ENCODE measurements at places on chromosomes 1 and 21. TPM values are rescaled to one million over a fixed set of nuclear protein-coding genes. Genes with fewer than 3 reads are reported as not detected.

FCAMR gene
- total RNA-seq, result not detected

UBASH3A gene
- not detected for total RNA-seq

LMNA gene
- total RNA-seq, result 569 TPM

CNST gene
- 9.1 TPM for total RNA-seq

CELF3 gene
- total RNA-seq, result not detected

CD2 gene
- total RNA-seq, result not detected

SPRR2E gene
- not detected for total RNA-seq

CFHR5 gene
- not detected for total RNA-seq

STUM gene
- not detected for total RNA-seq

CCT8 gene
- total RNA-seq, result 128 TPM

CLCNKB gene
- 1.9 TPM for total RNA-seq

C1QA gene
- not detected for total RNA-seq

KIRREL1 gene
- 30.7 TPM for total RNA-seq

MYOC gene
- total RNA-seq, result not detected

TRIM67 gene
- not detected for total RNA-seq

HMGCL gene
- total RNA-seq, result 43.2 TPM

PTAFR gene
- 7.6 TPM for total RNA-seq

DNM3 gene
- total RNA-seq, result 1.7 TPM

LINGO4 gene
- total RNA-seq, result not detected

SLAMF1 gene
- total RNA-seq, result not detected

RAB25 gene
- total RNA-seq, result 129 TPM

KCND3 gene
- not detected for total RNA-seq

CACNA1E gene
- total RNA-seq, result not detected

KIAA1614 gene
- not detected for total RNA-seq

ANXA9 gene
- 10.6 TPM for total RNA-seq

OTUD7B gene
- total RNA-seq, result 30.2 TPM

SYT2 gene
- total RNA-seq, result not detected

OR2G6 gene
- total RNA-seq, result not detected

DYNLT4 gene
- 4.3 TPM for total RNA-seq

CD5L gene
- total RNA-seq, result not detected

PRAMEF8 gene
- not detected for total RNA-seq

RBM11 gene
- 2.4 TPM for total RNA-seq

PRR9 gene
- total RNA-seq, result not detected

LCE3D gene
- not detected for total RNA-seq

OR2L13 gene
- total RNA-seq, result not detected

CDA gene
- total RNA-seq, result 41.9 TPM

KANK4 gene
- 2.0 TPM for total RNA-seq

C8A gene
- not detected for total RNA-seq

CHIA gene
- not detected for total RNA-seq

OMA1 gene
- 29.0 TPM for total RNA-seq

TDRD10 gene
- not detected for total RNA-seq
